ENCODE measurements at places on chromosomes 6 and 20.

DNA sequence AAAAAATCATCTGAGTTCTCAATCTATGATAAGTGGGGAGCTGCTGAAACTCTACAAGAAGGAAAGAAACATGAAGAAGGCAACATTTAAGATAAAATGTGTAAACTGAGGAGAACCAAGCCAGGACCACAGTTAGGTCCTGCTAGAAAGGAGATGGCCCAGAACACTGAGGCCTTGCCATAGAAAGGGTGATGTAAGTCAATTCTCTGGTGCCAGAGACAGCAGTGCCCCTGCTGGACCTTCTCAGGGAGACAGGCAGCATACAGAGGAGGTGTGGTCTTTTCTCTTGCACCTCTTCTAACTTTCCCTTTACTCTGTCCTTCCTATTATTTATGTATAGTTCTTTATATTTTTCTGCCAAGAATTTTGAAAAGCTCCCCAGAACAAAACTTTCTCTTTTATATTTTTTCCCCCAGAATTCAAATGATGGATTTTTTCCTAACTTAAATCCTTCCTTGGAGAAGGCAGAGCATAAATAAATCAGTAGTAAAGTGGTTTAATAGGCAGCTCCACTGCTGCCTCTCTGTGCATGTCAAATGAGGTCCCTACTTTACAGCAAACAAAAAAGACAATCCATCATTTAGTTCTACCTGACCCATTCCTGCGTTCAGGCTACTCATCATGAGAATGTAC is 9.0 kb downstream of the UQCC2 start:
- no peak for DNase-seq

DNA sequence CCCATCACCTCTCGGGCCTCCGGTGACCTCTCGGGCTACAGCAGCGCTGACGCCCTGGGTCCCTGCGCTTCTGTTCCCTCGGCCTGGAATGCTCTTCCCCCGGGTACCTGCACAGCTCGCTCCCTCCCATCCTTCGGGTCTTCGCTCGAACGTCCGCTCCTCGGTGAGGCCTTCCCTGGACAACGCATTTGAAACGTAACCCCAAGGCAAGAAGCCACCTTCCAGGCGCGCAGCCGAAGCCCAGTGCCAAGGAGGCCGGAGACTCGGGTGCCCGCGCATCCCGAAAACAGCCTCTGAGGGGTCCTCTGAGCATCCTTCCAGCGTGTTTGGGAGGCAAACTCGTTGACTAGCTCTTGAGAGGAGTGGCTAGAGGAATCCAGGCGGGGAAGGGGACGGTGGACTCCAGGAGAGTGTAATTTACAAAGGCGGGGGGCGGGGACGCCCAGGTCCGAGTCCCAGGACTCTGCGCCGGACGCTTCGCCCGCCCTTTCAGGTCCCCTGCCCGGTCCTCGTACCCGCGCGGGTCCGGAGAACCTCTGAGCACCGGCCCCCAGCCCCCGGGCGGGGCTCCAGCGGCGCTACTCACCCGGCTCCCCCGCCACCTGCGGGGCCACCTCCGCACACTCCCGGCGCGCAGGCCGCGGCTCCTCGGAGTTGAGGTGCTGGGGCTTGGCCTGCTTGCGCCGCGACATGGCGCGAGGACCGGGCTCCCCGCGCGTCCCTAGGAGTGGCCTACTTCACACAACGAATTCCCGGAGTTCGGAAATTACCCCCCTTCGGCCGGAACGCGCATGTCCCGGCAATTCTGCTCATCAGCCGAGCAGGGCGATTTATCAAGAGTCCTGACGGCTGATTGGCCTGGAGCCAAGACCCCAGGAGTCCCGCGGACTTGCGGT is 86.8 kb downstream of the ZFP64 start:
- DNase-seq, result no peak

- DNase-seq, result no peak
Observed at GRCh38 chr6:53038141-53038540, 27.1 kb upstream of the FBXO9 start.

- no peak for DNase-seq
Observed at GRCh38 chr20:20621195-20621594, 91.2 kb downstream of the RALGAPA2 start.

GRCh38 chr6:7343546-7344475 is 30.8 kb upstream of the SSR1 start:
- no peak for DNase-seq

- DNase-seq, result no peak
Observed at GRCh38 chr6:2204272-2204671, 41.1 kb downstream of the GMDS start.

DNA sequence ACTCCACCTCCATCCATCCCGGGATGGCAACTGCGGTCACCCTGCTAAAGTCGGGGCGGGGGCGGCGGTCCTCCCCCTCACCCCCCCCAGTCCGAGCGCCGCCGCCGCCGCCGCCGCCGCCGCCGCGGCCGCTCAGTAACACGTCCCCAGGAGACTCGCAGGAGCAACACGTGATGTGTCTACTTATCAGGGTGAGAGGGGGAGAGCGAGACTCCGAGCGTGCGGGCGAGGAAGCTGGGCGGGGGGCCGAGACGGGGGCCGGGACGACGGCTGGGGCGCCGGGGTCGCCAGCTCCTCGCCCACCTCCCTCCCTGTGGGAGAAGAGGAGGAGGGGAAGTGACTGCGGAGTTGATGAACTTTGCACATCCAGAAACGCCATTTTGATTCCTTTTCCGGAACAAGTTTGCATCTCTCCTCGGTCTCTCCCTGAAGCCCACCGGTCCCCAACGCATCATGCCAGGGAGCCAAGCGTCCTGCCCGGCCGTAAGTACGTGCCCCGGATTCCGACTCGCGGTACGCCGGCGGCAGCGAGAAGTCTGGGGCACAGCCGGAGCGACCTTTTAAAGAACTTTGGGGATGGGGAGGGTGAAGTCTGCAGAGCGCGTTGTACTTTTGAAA is at the start of gene RREB1:
RREB1 (plus strand) TSS at position 384 of the 618 bp plus-strand sequence. CDS start 73,951 bp downstream, outside the sequence.
- no peak for DNase-seq

DNA sequence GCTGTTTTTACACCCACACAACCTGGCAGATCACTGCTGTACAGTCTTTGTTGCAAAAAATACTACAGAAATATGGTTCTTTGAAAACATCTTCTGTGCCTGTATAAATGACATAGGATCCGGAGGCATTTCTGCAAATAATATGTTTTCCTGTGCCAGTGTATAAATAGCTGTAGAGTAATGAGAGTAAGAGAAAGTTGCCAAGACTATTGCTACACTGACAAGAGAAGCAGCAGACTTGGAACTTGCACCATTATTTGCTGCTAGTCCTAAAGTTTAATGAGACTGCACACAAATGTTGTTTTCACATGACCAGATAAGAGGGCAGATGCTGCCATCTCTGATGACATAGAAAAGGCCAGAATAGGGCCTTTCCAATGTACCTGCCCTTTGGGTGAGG is 50.0 kb upstream of the DTNBP1 start:
- no peak for DNase-seq

GRCh38 chr6:118668761-118669385 is 17.5 kb upstream of the CEP85L start:
- DNase-seq, result no peak

- DNase-seq, result no peak
Observed at GRCh38 chr6:170404036-170404435, 97.5 kb downstream of the FAM120B start.

DNA sequence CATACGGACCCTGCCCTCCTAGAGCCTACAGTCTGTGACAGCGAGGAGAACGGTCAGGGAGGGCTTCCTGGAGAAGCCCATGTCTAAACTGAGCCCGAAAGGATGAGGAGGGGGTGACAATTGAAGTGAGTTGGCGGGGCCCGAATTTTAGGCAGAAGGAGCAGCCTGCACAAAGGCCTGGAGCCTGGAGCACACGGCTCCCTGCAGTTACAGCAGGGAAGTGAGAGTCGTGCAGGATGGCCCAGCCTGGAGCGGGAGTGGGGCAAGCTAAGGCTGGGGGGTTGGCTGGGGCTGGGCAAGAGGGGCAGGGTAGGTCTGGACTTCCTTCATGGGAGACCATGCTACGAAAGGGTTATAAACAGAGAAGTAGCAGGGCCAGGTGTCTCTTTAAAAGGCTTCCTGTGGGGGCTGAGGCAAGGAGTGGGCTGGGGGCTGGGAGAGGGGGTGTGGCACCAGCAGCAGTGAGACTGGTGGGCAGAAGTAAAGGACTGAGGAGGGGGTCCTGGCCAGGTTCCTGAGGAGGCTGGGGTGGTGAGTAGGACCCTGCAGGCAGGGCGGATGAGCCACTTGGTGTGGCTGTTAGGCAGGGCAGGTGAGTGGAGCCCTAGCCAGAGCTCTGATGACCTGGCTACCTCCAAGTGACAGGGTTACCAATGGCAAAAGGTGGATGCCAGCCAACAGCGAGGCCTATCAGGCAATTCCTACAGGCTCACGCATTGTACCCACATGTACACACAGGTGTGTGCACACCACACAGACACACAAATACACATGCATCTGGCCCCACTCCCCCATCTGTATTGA is 119.2 kb downstream of the MRPL14 start:
- DNase-seq, result no peak

DNA sequence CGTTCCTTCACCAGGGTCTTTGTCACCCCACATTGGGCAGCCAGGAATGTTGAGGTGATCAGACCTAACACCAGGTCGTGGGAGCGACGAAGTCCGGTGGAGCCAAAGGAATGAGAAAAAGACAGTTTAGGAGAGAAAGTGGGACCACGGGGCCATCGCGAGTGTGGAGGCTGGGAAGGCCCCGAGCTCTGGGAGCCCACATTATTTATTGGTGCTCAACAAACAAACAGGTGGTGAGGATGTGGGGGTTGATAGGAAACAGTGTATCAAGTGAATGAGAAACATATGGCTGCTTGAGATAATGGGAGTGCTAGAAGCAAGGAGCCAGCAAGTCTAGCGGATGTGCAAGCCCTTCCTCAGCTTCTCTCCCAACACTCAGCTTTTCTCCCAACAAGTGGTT is 287.1 kb upstream of the SGK1 start:
- DNase-seq, result no peak

DNA sequence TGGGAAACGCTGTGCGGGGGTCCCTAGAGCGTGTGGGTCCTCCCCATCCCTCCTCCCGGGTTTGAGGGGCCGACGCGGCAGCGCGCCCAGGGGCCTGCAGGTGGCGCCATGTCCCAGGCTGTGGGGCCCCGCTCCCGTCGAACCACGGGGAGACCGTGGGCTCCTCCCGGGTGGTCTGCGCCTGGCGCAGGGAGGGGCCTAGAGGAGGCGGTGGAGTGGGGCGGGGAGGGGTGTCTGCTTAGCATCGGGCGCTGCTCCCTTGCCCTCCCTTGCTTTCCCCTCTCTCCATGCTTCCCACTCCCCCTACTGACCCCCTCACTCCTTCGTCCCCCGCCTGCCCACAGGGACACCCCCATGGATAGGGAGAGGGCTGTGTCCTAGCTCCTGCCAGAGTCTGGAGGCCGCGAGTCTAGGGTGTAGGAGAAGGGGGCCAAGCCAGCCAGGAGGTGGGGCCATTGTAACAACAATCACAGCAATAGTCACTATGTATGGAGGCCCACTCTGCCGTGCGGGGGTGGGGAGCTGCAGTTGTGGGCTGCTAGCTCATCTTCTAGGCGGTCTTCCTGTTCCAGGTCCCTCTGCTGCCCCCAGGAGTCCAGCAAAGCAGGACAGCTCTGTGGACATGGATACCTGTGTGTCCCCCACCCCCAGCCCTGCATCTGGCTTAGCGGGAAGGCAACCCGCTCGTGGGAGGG is 51.7 kb downstream of the CHMP4B start:
- no peak for DNase-seq

- no peak for DNase-seq
Observed at GRCh38 chr6:94341173-94341572, 921.8 kb upstream of the EPHA7 start.

GRCh38 chr6:99618649-99619408 is 12.2 kb downstream of the PRDM13 start:
- DNase-seq, result no peak

- no peak for DNase-seq
Observed at GRCh38 chr6:56677559-56677958, 34.9 kb upstream of the DST start.

GRCh38 chr6:127841811-127842210 is 59.0 kb downstream of the THEMIS start:
- no peak for DNase-seq

- no peak for DNase-seq
Observed at GRCh38 chr6:40946738-40947301, 92.2 kb downstream of the UNC5CL start.

DNA sequence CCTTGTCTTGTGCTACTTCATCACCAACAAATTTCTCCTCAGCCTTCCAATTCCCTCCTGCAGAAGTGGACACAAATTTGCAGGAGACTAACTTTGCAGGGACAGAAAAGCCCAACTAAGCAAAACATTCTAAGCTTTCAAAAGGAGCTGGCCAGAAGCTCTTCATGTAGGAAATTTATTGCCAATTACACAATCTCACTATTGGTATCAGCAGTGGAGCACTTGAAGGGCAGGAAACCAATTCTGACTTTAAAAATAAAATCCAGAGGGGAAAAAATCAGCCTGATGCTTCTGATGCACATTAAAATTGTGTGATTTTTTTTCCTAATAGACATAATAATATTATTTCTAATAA is 193.3 kb downstream of the LY86 start:
- no peak for DNase-seq

- DNase-seq, result no peak
Observed at GRCh38 chr6:71513036-71513435, 224.4 kb downstream of the OGFRL1 start.

GRCh38 chr6:170083236-170084051 is 207.4 kb downstream of the DLL1 start:
- DNase-seq, result no peak

DNA sequence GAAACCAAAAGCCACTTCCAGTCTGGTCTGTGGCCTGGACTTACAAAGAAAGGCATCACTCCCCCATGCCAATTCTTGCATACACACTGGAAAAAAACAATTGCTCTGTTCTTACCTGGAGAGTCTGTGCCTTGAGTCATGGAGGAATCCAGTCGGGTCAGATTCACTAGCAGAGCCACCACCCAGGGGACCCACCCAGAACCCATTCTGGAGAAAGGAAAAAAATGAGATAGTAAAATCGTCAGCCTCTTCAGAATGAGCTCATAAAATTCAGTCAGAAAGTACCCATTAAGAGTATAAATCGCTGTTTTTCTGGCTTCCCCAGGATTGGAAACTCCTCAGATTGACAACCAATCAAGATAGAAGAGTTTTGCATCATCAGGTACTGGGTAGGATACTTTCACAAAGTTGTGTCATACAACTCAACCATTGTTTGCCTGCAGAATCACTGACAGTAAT is at the start of gene HLA-DOB:
HLA-DOB (minus strand) TSS at position 257 of the 459 bp plus-strand sequence; CDS start at position 206, 51 bp downstream.
- DNase-seq, result no peak
